ENCODE measurements at places on chromosomes 1 and 21.

DNA sequence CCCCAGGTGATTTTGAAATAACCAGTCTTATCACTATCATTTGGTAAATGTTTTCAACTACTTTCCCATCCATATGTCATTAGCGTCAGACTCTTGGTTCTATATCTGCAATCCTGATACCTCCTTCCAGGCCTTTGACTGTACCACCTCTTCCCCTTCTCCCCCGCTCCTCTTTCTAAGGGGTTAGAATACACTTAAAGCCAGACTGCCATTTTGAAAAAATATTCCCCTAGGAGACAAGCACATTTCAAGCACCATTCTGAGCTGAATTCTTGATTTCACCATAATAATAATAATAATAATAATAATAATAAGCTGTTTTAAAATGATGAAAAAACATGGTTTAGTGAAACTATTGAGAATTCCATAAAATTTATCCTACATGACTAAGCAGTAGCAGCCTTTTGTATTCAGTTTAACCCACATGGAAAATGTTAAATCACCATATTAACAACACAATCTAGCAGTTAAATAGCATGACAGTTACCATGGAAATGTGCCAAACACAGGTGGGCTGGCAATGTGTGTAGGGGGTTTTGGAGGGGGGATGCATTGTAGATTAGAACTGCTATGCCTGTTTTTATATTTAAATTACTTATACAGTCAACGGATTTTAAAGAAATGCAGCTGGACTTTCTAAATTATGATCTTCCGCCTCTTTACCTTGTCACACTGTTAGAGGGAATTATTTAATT, 480.2 kb upstream of the DEPDC1 start:
- no peak for DNase-seq

DNA sequence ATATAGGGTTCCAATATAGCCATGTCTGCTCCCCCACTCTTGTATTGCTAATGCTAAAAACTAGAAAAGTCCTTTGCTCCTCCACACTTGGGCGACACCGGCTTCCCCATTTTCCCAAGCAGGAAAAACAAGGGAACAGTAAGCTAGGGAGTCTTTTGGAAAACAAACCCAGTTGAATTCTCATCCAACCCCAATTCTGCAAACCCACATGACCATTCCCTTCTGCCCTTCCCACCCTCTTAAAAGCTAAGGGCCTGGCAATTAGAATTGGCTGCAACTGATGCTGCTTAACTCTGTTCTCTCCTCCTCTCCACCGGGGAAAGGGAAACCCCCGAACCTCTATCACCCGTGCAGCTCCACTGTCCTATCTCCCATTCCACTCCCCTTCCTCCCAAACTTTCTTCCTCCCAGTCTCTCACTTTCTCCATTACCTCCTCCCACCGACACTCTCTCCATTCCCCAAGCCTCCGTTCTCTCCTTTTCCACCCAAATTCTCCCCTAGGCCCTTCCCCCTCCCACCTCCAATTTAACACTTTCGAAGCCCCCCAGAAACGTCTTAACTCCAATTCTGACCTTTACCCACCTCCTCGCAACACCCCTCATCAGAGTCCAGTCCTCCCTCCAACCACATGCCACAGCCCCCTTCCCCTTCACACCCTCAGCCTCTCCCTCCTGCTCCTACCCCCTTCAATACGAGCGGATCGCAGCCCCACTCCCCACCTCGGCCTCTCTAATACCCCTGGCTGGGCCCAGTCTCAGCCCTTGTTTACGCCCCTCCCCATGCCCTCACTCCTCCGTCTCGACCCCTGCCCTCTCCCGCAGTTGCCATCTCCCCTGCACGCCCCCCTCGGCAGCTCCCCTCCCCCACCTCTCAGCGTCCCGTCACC, 701 bp downstream of the DEDD start:
- peak; percentile 18 for DNase-seq

DNA sequence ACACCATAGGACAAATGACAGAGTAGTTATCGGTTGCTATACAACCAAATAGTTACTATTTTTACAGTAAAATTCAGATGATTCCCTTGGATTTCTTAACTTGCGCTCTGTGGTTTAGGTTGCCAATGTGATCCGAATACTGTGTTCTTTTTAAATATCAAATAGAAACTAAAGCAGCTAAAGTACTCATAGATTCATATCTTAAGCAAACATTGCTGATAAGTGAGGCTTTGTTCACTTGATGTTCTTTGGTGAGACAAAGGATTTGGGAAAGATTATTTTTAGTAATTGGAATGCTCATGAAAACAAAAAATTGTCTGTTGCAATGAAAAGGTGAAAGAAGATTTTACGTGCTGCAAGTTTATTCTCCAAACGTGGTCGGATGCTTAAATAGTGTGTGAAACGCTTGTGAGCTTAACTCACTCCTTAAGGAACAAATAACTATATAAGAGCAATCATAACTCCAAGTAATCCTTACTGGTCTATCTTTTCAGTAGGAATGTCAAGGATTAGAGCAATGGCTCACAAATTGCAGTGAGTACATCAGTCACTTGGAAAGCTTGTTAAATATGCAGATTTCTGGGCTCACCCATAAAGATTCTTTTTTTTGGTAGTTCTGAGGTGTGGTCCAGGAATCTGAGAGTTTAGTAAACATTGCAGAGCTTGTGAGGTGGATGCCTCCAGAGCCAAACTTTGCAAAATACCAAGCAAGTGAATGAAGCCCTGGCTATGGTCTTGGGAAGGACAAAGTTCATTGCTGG, 31.8 kb upstream of the PDC start:
- no peak for DNase-seq

DNA sequence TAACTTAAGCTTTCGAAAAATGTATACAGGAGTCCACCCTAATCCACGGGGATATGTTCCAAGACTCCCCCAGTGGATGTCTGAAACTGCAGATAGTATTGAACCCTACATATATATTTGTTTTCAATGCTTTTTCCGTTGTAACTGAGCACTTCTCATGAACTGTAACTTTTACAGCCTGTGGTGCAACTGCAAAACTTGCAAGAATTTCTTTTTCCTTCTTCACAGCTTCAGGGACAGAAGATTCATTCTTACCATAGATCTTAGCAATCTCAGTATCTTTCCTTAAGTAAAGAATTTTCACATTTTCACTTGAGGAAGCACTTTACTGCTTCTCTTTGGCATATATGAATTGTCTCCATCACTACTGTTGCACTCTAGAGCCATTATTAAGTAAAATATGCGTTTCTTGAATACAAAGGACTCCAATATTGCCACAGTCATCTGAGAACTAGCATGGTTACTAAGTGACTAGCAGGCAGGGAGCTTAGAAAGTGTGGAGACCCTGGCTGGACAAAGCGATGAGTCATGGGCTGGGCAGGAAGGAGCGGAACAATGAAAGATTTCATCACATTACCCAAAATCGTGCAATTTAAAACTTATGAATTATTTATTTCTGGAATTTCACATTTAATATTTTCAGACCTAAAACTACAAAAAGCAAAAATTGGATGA, 14.1 kb downstream of the DPYD start:
- DNase-seq, result peak; percentile 90

- DNase-seq, result no peak
Measured at GRCh38 chr21:37405629-37406028, 39.1 kb downstream of the DYRK1A start.

DNA sequence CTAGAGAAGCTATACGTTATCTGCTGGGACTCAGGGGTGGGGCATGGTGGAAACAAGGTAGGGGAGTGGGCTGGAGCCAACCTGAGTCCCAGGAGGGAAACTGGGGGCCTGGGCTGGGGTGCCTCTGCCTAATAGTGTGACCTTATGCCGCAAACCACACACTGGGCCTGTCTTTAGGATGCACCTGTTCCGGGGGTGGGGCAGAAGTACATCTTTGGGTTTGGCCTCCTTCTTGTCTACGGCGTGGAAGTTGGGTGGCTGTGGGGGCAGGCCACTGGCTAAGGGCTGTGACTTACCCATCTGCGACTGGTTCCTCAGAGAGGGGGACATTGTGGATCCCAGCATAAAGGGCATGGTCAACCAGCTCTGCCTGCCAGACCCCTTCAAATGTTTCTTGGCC, 44.2 kb downstream of the FAAH start:
- no peak for DNase-seq

DNA sequence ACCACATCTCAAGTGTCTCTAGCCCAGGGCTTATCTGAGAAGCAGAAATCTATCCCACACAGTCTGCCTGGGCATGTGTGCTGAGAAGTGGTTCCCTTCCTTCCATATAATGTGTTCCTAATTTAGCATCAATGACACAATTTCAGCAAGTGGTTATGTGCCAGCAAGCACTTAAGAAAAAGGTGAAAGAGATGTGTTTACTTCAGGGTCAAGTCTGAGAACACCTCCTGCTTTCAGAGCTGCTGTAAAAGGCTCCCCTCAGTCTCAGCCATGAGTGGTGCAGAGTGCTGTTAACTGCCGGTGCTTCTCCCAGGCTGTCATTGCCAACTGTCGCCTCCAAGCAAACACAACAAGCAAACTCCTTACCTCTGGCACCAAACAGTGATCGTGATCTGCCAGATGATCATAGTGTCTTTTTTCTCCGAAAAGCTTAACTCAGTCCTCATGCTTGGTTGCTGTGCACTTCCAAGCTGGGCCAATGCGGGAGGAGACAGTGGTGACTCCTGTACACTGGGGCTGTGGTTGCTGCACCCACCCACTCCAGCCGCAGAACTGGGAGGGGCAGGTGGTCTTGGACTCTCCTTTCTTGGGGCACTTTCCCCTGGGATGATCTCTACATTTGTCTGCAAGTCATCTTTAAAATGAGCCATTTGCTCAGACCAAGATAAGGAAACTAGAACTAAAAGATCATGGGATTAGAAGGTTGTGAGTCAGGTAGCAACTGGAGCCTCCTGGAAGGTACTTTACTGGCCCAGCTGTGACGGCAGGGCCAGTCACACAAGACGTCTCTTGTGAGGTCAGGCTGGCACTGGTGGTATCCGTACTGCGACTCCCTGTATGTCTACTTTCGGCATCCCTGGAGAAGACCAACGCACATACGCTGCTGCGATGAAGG, 32.4 kb downstream of the ATP1A1 start:
- no peak for DNase-seq

DNA sequence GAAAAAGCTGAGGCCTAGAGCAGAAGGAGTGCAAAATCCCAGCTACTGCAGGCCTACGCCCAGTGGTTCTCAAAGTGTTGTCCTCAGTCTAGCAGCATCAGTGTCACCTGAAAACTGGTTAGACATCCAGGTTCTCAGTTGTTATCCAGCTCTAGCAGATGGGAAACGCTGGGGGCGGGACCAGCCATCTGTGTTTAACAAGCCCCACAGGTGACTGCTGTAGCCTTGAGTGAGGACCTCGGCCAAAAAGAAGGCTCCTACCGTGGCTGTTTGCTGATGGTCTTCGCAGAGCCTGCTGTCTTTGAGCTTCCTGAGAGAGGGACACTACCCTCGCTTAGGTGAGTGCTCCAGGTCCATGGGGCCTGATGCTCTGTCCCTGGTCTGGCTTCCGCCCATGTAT, 69.7 kb downstream of the LRRN2 start:
- no peak for DNase-seq

DNA sequence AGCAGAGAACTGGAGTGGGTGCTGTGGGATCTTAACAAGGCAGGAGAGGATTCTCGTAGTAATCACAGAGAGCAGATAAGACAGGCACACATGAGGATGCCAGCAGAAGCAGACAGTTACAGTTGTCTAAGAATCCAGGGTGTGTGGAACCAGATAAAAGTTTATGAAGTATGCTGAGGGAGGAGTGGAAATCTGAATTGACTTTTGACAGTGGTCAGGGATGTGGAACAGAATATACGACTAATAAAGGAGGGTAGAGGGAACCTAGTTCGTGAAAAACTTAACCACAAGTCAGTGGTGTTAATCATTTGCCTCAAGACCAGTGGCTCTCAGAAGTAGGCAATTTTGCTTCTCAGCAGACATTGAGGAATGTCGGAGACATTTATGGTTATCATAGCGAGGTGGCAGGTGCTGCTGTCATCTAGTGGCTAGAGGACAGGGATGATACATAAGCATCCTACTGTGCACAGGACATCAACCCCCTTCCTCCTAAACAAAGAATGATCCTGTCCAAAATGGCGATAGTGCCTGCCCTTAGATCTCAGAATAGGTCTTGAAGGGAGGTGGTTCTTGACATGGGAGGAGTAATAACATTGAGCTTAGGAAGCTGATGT, 3.0 kb downstream of the LRRC8D start:
- no peak for DNase-seq

DNA sequence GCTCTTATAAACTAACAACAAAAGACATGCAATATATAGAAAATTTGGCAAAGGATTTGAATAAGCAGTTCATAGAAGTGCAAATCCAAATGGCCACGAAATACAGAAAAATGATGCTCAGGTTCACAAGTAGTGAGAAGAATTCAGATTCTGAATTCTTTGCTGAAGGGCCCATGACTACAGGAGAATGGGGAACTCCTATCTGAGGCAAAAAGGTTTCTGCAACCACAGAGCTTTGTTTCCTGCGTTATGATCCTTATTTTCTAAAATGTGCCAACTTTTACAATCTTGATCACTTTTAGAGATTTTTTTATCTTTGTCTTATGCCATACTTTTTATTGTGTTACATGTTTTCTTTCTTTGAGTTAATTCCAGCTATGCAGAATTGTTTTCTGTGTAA, 91.3 kb downstream of the ITSN1 start:
- peak; percentile 22 for DNase-seq

- peak; percentile 90 for DNase-seq
Measured at GRCh38 chr1:180397175-180397574, 105.2 kb downstream of the ACBD6 start.

GRCh38 chr1:151990856-151991198, 2.8 kb downstream of the S100A10 start:
- no peak for DNase-seq

DNA sequence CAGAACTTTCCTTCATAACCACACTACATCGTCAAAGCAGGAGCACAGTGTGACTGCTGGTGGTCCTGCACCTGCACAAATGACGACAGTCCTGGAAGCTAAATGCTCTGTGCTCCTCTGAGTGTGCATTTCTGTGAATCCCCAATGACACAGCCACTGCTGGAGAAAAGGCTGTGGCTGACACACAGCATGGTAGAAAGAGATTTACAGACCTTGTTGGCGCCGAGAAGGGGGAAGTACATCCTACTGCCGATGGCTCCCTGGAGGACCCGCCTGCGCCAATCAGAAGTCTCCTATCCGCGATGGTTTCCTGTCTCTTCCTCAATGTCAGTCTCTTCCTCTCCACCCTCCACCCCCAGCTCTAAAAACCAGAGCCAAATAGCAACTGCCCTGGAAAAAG, 115.4 kb upstream of the RAB4A start:
- peak; percentile 75 for DNase-seq

DNA sequence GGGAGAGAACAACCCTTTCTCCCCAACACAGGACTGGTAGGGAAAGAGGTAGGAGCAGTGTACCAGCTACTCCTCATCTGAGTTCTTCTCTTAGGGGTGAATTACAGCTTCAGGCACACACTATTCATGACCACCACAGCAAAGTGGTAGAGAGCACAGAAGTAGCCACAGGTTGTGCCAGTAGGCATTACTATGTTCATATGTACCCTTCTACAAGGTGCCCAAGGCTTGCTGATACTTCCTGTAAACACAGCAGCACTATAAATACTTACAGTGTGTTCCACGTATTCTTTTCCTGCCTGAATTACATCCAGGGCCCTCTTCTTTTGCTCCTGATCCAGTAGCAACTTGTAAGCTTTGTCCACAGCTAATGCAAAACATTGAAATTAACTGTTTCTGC, 23.1 kb downstream of the DNAJC8 start:
- DNase-seq, result no peak

- no peak for DNase-seq
Measured at GRCh38 chr1:119204197-119204960, 63.9 kb upstream of the WARS2 start.

All from inflammatory macrophage treated with lipopolysaccharide for 4 hours (primary cell).